GOT3 (cell line): ENCODE measurements at places on chromosomes 1 and 21.

DNA sequence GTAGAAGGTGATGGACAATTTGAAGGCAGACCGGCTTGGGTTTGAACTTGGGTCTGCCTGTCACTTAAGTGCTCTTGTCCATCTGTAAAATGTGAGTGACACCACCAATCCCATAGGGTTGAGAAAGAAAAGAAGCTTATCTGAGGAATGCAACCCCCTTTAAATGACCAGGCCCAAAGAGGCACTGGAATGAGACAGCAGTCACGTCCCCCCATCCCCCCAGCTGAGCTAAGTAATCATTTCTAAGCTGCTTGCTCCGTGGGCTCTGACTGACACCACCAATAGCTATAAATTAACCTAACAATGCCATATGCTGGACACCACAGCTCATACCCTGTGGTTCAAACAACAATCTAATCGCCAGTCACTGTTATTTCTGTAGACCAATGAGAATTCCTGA, 15.1 kb downstream of the LCA5L start:
- no peak for DNase-seq

GRCh38 chr21:40402884-40403582, 443.9 kb downstream of the DSCAM start:
- no peak for DNase-seq

DNA sequence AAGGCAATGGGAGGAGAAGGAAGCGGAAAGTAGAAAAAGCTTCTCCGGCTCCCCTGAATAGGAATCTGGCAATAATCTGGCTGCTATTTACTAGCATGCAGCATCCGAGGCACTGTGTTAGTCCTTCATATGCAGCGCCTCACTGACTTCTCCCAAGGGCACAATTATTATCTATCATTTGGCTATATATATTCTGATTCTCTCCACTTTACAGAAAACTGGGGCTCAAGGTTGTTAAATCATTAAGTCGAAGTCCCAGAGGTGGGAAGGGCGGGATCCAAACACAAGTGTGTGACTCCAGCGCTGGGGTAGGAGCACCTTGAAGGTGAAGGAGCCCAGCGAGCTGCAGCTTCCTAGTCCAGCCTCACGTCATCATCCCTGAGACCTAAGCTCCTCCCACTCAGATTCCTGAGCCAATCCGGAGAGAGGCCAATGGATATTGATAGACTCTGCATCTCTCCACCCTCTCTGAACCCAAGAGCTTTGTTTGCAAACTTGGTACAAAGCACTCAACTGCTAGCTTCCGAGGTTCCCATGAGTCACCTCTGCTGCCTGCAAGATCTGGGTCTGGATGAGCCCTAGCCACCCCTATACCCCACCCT, 16.6 kb upstream of the EYA3 start:
- no peak for DNase-seq

DNA sequence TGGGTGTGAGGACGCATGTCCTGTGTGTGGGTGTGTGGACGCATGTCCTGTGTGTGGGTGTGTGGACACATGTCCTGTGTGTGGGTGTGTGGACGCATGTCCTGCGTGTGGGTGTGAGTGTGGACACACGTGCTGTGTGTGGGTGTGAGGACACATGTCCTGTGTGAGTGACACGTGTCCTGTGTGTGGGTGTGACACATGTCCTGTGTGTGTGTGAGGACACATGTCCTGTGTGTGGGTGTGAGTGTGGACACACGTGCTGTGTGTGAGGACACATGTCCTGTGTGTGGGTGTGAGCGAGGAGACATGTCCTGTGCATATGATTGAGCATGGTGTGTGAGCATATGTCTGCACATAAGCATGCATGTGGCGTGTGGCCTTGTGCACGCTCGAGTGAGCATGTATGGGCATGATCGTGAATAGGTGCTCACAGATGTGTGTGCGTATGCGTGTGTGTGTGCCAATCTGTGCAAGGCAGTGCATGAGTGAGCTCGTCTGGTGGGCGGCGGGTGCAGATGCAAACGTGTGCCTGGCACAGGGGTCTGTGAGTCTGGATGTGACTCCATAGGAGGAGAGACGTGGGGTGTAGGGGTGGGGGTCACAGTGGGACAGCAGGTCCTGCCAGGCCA, 25.3 kb downstream of the MEGF6 start:
- no peak for DNase-seq

- no peak for DNase-seq
These were observed 22.2 kb upstream of the ABL2 start for GRCh38 chr1:179251675-179252074.
